ENCODE measurements at places on chromosomes 12 and 14.

DNA sequence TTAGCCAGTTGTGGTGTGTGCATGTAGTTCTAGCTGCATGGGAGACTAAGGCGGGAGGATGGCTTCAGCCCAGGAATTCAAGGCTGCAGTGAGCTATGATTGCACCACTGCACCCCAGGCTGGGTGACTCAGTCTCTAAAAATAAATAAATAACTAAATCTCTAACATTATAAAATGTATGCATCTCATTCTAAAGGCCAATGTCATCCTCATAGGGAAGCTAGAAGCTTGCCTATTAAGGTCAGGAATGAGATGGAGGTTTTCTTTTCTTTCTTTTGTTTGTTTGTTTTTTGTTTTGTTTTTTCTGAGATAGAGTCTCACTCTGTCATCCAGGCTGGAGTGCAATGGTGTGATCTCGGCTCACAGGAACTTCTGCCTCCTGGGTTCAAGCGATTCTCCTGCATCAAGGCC, 48.8 kb upstream of the PAPLN start:
- DNase-seq, result peak; percentile 18

- no peak for DNase-seq
Measured at GRCh38 chr12:65055859-65056258, 65.2 kb downstream of the WIF1 start.

DNA sequence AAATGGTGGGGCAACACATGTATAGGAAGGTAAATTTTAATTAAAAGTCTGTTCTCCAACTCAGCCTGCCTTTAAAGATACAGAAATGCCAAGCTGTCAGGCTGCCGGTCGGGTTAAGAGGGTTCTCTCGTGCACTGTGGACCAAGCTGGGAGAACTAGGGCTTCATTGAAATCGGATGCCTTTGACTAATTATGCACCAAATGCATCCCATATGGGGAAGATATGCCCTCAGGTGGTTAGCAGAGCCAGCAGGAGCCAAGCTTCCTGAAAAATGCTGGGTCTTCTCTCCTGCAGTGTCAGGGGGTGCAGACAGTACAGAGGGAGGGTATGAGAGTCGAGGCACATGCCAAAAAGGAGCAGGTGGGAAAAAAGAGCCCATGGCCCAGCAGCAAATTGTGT, 236.1 kb downstream of the CACNA1C start:
- DNase-seq, result no peak

DNA sequence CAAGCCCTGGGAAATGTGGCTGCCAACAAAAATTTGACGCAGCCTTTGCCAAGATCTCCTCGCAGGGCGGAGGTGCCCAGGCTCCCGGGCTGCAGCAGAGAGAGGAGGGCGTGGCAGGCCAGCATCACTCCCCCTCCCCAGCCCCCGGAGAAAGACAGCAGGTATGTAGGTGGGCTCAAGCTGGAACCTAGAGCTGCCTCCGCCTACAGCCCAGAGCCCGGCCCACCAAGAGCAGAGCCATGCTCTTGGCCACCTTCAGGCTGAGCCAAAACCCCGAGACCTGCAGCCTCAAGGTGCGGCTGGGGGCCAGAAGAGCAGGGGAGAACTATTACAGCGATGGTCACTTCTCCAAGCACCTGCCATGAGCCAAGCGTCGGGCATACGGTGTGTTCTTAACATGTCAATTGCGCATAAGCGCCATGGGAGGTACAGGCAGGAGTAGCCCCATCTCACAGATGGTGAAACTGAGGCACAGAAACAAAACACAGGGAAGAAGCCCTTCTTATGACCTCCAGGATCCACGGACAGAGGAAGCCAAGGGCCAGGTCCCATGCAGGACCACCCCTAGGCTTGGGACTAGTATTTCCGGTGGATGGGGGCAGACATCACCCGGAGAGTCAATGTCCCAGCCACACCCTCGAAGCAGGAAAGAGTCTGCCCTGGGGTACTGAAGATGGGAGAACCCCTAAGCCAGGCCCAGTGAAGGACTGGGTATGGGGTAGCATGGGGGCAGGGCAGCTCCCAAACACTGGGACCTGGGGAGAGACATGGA, 109.0 kb downstream of the NCOR2 start:
- no peak for DNase-seq

- DNase-seq, result no peak
Measured at GRCh38 chr12:131091976-131092691, 138.4 kb downstream of the ADGRD1 start.

DNA sequence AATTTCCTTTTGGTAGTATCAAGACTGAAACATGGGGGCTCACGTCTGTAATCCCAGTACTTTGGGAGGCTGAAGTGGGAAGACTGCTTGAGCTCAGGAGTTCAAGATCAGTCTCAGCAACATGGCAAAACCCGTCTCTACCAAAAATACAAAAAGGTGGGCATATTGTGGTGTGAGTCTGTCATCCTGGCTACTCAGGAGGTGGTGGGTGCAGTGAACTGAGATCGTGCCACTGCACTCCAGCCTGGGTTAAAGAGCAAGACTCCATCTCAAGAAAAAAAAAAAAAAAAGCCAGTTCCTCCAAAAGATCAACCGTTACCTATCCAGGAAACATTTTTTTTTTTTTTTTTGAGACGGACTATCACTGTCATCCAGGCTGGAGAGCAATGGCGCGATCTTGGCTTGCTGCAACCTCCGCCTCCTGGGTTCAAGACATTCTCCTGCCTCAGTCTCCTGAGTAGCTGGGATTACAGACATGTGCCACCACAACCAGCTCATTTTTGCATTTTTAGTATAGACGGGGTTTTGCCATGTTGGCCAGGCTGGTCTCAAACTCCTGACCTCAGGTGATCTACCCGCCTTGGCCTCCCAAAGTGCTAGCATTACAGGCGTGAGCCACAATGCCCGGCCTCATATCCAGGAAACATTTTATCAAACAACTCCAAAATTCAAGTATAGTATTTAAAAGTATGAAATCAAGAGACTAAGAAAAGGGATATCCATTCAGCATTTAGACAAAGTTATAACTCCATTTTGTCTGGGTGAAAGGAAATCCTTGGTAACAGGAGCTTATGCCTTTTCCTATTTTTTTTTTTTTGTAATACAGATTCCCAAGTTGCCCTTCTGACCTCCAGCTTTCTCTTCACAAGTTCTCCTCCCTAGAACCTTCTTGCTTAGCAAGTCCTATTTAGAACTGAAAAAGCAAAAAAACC, 3.4 kb downstream of the ACIN1 start:
- DNase-seq, result no peak

DNA sequence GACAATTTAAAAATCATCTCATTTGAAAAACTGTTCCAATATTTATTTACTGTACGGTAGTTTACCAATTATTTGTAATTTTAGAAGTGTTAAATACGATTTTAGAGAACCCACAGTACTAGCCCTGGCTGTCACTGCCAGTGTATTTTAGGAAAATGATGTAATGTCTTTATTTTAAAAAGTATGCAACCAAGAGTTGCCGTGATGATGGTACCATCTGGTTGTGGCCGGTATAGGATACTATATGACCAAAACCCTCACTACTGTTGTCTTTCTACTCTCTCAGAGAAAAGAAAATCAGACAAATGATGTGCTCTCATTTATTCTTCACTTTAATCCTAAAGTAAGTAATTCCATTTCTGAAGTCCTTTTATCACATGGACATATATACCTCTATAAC, 395.0 kb downstream of the FOXG1 start:
- no peak for DNase-seq

- peak; percentile 46 for DNase-seq
Measured at GRCh38 chr12:51820526-51821439, 27.7 kb downstream of the FIGNL2 start.

GRCh38 chr12:40622246-40622838, 69.9 kb upstream of the CNTN1 start:
- DNase-seq, result peak; percentile 65

DNA sequence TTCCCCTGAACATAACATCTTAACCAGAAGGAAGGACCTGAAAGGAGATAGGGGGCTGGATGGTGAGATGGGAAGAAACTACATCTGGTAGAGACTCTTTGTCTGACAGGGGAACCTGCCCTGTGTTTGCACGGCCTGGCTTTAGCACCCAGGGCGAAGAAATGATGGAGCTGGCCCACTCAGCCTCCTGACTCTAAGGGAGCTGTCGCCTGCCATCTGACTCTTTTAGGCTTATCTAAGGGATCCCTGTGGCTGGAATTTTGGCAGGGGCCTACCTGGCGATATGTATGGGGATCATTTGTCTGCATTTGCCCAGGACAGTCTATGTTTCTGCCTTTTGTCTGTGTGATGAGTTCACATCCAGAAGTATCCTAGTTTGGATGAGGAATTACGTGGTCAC, 15.6 kb upstream of the CACNA2D4 start:
- DNase-seq, result no peak

GRCh38 chr12:85923767-85924331, 49.8 kb downstream of the NTS start:
- DNase-seq, result peak; percentile 28

- no peak for DNase-seq
Measured at GRCh38 chr14:31009836-31010574, 15.4 kb upstream of the AP4S1 start.

- DNase-seq, result no peak
Measured at GRCh38 chr14:103232831-103233319, 101.2 kb upstream of the EIF5 start.

GRCh38 chr14:96926001-96926400, 128.8 kb downstream of the VRK1 start:
- no peak for DNase-seq

- DNase-seq, result peak; percentile 9
Measured at GRCh38 chr14:99460793-99461192, 19.9 kb downstream of the SETD3 start.

DNA sequence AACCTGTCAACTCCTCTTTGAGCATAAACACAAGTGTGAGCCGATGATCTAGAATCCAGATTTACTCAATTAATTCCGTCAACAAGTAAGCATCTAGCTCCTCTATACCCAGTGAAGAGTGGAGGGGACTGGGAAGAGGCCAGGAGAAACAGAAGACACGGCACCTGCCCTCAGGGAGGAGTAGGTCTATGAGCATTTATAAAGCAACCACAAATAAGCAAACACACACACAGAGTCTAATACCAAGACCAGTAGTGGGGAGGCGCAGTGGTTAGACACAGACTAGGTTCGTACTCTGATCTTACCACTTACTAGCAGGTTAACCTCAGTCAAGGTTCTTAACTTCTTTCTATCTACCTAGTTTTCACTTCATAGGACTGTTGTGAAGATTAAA, 5.9 kb upstream of the FOXN3 start:
- DNase-seq, result no peak

DNA sequence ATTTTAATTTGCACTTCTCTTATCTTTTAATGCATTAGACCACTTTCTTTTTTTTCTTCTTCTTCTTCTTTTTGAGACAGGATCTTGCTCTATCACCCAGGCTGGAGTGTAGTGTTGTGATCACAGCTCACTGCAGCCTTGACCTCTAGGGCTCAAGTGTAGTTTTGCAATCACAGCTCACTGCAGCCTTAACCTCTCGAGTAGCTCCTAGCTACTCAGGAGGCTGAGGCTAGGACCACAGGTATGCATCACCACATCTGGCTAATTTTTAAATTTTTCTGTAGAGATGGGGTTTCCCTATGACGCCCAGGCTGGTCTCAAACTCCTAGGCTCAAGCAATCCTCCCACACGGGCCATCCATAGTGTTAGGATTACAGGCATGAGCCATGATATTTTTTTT, 12.7 kb downstream of the TMED8 start:
- DNase-seq, result no peak

- peak; percentile 64 for DNase-seq
Measured at GRCh38 chr14:105093431-105094192, 28.4 kb upstream of the GPR132 start.

DNA sequence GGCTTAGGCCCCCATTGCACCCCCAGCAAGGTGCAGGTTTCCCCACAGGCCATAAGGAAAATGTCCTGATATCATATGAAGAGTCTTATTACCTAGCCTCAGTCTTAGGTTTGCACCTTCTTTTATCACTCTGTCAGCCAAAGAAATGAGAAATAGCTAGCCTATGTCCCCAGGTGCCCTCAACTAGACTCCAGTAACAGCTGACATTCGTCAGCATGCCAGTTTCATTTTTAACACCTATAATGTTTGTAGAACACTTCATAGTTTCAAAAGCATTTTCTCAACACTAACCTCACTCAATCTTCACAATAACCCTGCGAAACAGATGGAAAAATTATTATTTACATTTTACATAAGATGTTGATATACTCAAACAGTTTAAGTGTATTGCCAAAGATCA, 24.0 kb upstream of the OR10P1 start:
- DNase-seq, result no peak

GRCh38 chr14:47846008-47846407, 170.6 kb upstream of the MDGA2 start:
- DNase-seq, result no peak

DNA sequence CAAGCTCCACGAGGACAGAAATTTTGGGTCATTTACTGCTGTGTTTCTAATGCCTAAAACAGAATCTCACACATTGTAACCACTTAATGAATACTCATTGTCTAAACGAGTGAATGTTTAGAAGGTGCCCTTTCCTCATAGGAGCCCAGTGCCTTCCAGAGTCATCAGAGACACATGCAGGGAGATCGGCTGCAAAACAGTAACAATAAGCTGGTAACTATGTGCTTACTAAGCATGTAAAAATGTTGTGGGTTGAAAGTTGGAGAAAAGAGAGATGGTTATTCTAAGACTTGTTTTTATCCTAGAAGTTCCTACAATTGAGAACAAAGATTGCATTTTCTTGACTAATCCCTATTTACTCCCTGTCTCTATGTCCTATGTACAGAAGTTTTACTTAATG, 7.4 kb downstream of the TESPA1 start:
- no peak for DNase-seq

- no peak for DNase-seq
Measured at GRCh38 chr14:92990456-92991430, 67.8 kb downstream of the CHGA start.

- DNase-seq, result no peak
Measured at GRCh38 chr12:26400627-26401026, 205.3 kb downstream of the SSPN start.

GRCh38 chr12:9634177-9634803, 26.6 kb upstream of the KLRB1 start:
- peak; percentile 71 for DNase-seq

DNA sequence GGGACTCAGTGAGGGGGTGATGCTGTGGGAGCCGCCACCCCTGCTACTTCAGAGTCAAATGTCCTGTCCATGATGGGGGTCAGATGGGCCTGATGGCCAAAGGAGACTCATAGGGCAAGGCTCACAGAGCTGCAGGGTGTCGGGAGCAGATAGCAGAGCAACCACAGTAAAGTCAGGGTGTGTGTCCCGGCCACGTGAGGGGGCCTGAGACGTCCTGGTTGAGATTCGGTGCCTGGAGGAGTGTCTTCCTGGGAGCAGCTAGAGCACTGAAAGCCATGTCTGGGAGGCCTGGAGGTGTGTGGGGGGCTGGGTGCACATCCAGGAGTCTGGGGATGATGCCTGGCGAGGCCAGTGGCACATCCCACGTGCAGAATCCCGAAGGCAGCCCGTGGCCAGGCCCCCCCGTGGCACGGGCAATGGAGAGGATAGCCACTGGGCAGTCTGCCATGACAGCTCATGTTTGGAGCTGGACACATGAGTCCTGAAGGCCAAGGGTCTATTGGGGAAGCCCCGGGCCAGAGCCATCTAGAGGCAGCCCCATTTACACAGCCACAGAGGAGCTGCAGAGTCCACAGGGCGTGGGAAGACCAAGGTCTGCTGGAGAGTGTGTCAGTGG, 308.0 kb upstream of the SFSWAP start:
- no peak for DNase-seq

- DNase-seq, result no peak
Measured at GRCh38 chr14:101241147-101241546, 320.1 kb upstream of the DIO3 start.

GRCh38 chr12:108248011-108248410, 91.1 kb downstream of the CMKLR1 start:
- no peak for DNase-seq

GRCh38 chr12:19850346-19851065, 411.2 kb downstream of the AEBP2 start:
- DNase-seq, result no peak

- DNase-seq, result no peak
Measured at GRCh38 chr12:118429688-118430383, 53.5 kb downstream of the SUDS3 start.

Data from NB4 (cell line).